CD4-positive, alpha-beta T cell treated with Interferon alpha-2 for 1 hour (primary cell): ENCODE measurements at places on chromosomes 4 and X.

DNA sequence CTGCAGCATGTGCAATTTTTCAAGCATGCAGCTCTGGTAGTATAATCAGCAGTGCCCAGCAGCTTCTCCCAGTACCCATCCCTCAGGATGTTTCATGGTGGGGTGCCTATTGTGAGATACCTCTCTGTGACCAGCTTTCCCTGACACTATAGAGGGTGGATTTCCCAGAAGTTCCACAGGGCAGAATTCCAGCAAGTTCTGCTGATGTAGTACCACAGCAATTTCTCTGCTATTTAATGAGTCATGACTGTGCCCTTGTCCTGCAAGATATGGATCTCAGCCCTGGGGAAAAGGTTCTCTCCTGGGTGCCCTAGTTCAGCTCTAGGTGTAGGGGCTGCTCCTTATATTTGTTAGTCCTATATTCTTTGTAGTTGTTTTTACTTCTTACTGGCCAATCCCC is 174.8 kb downstream of the ENOX2 start:
- no peak for DNase-seq

DNA sequence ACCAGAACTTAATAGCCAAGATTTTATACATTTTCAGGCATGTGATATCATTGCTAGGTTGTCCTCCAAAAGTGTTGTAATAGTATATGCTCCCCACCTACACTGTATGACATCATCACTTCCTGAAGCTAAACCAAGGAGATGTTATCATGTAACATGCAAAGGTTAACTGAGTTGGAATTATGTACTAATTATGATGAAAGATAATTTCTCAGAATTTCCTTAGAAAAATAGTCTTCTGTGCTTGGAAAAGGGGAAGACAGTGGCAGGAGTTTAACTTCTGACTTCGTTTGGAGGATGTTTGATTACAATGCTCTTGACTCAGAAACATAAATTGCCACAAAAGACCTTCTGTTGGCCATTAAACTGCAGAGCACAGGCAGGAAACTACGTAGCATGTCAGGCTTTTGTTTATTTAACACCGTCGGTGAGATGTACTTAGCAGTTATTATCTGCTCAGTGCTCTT is 83.6 kb upstream of the GUCY1A1 start:
- no peak for DNase-seq

GRCh38 chr4:51858605-51859202 is 15.8 kb downstream of the DCUN1D4 start:
- no peak for DNase-seq

DNA sequence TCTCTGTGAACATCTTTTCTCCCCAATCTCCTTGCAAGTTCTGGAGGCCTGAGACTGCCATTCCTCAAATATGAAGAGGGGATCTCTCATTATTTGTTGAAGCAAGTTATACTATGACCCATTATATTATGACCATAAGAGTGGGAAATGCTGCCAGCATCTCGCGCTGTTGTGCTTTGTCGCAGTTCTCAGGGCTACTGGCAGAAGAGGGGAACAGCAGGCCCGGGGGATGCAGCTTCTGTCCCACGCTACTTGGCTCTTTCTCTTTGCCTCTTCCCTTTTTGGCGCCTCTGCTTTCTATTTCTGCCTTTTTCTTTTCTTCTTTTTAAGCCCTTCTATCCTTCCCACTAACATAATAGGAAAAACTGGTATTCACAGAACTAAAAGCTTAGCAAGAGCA is 64.2 kb downstream of the GEMIN8 start:
- DNase-seq = no peak

DNA sequence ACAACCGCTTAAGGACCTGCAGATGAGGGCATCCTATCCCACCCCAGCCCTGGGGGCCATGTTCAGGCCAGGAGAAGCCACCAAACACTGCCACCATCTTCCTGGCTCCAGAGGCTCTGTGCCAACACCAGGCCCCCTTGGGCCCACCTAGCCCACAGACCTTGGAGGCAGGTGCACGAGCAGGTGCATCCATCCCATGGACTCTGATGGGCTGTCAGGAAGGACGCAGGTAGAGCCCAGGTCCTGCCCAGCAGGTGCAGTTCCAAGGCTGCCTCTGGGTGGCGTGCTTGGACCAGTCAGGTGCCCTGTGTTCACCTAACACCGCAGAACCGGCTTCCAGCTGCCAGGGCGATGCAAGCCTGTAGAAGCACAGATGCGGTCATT is 22.8 kb upstream of the PDE6B start:
- DNase-seq = peak; percentile 24

DNA sequence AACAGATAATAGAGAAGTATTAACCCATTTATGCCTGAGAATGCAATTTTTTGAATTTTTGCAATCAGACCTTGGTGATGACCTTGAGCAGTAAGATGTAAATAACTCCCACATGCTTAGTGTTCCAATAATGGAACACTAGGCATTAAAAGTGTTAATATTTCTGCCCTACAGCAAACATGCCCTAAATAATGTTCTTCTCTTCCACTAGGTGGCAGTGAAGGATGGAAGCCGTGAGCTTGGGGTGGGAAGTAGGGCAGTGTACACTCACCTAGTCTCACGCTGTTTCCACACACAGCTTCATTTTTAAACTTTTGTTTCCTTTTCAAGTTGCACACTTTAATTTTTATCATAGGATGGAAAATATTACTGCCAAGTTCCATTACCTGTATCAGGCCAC is 613.1 kb upstream of the HS3ST1 start:
- DNase-seq = no peak

GRCh38 chr4:10272511-10272910 is 155.9 kb upstream of the WDR1 start:
- DNase-seq = no peak

- DNase-seq = no peak
Observed at GRCh38 chr4:7371210-7371941, 63.4 kb downstream of the PSAPL1 start.

GRCh38 chr4:104722467-104722866 is 227.8 kb upstream of the CXXC4 start:
- no peak for DNase-seq

- no peak for DNase-seq
Observed at GRCh38 chr4:150886597-150886996, 128.5 kb downstream of the LRBA start.

- DNase-seq = no peak
Observed at GRCh38 chr4:104501290-104501689, 6.6 kb upstream of the CXXC4 start.

DNA sequence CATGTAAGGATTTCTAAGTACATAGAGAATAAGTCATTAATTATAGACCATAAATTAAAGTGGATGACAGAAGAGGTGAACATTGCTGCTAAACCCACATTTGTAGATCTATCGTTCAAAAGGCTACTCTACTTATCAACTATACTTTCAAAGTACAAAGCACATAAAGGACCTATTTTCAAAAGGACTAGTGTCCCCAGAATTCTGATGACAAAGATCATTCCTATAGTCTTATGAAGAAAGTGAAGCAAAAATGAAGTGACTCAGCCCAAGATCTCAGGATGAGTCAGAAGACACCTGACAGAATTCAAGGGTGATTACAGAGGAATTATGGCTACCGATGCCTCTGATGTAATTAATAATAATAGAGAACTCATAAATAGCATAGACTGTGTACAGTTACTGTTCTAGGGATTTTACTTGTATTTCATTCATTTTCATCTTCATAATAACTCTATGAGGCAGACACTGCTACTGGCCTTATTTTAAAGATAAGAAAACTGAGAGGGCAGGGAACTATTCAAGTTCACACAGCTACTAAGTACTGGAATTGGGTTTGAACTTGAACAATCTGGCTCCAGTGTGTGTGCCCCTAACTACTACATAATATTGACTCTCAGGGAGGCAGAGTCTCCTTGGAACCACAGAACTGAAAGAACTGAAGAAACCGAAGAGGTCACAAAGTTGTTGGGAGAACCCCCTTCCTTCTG is 17.1 kb downstream of the USP46 start:
- DNase-seq = no peak

DNA sequence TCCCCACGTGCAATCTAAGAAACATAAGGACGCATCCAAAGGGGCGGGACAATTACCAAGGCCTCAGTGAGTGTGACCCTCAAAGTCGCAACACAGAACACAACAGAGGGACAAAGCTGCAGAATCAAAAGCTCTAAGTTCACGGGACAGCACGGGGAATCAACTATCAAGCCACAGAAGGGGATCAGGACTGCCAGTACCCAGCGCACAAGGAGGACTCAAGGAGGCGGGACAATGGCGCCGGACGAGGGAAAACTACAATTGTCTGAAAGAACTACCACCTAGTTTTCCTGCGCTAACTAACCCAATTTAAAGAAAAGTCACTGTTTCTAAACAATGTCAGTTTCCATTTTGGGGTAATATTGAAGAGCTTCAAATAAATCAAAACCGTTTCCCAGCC is 1.3 kb downstream of the FAM53A start:
- DNase-seq = no peak

GRCh38 chr4:125389713-125390112 is 75.0 kb downstream of the FAT4 start:
- no peak for DNase-seq

DNA sequence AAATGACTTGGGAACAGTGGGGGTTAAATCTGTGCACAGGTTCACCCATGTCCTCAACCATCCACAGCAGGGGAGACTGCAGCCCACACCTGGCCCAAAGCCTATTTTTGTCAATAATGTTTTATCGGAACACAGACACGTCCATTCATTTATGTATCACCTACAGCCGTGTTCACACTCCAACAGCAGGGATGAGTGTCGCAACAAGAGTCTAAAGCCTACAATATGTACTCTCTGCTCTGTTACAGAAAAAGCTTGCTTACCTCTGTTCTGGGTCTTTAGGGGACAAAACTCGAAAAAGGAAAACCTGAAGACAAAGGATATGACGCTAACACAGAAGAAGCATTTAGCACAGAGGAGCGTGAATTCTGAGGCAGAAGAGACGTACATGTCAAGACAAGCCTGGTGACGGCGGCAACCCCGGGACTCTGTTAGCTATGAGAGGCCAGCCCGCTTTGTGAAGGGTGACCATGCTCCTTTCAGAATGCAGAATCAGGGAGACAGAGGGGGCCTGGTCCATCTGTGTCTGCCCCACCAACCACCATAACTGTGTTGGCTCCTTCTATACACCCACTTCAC is 45.5 kb downstream of the AFAP1 start:
- DNase-seq = no peak

GRCh38 chr4:123452616-123453015 is 56.0 kb downstream of the SPRY1 start:
- no peak for DNase-seq

- no peak for DNase-seq
Observed at GRCh38 chr4:17493619-17494018, 18.3 kb downstream of the QDPR start.

DNA sequence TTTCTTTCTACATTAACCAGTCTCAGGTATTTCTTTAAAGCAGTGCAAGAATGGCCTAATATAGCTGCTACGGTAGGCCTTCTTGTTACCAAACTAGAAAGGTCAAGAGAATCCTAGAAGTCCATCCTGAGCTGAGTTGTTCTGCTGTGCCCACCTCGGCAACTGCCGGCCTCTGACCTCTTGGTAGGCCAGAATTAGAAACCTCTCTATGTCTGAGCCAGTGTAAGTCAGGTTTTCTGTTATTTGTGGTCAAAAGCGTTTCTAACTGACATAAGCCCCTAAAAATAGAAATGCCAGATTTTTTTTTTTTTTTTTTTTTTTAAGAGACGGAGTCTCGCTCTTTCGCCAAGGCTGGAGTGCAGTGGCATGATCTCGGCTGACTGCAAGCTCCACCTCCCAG is 43.1 kb downstream of the SOWAHB start:
- no peak for DNase-seq

DNA sequence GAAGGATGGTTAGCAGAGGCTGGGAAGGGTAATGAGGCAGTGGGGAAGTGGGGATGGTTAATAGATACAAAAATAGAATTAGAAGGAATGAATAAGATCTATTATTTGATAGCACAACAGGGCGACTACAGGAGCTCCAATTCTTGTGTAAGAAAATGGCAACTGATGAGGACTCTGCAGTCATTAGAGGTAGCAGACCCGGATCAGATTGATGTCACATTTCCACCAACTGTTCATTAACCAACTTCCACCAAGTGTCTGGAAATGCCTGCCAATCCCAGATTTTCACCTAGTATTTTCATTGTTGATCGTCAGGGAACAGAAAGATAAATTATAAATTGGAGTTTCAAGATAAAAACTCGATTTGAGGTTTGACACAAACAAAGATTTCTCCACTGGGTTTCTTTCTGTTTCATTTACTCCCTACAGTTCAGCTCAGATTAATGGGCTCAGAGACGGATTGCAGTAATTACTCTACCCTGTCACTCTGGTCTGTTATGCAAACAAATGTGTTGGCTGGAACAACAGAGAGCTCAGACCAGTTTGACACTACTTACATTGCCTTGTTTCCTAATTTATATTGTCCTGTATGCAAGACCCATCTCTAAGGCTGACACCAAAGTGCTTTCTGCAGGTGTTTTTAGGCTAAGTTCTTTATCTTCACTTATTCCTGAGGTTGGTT is 909.2 kb upstream of the PRKX start:
- DNase-seq = no peak

- DNase-seq = no peak
Observed at GRCh38 chr4:133969202-133969848, 232.3 kb downstream of the PABPC4L start.

- no peak for DNase-seq
Observed at GRCh38 chr4:100042235-100042634, 92.2 kb upstream of the H2AZ1 start.

DNA sequence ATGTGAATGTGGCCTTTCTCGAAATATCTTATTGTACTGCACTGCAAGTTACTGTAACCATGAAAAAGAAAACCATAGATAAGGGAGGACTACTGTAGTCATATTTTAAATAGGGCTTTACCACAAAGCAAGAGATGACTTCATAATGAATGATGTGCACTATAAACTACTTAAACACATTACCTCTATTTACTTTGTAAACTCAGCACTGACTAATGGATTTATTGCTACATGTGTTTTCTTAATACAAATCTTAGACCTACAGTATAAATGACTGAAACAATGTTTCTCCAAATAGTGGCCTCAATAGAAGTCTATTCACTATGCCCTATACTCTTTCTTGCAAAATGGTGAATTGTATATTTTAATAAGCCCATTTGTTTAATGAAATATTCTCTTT is 61.1 kb downstream of the HDX start:
- DNase-seq = no peak

- no peak for DNase-seq
Observed at GRCh38 chrX:140507982-140508305, 3.1 kb upstream of the SOX3 start.

GRCh38 chr4:42646999-42647541 is 9.8 kb downstream of the ATP8A1 start:
- no peak for DNase-seq

GRCh38 chr4:18366892-18367291 is 345.3 kb upstream of the LCORL start:
- peak; percentile 31 for DNase-seq

DNA sequence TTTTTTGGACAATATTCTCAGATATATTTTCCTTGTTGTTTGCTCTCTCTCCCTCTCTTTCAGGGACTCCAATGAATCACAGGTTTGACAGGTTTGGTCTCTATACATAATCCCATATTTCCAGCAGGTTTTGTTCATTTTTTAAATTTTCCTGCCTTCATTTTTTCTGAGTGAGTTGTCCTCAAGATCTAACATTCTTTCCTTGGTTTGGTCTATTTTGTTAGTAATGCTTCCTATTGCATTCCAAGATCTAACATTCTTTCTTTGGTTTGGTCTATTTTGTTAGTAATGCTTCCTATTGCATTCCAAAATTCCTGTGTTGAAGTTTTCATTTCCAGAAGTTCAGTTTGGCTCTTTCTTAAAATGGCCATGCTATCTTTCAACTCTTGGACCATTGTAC is 45.3 kb upstream of the ZMAT1 start:
- DNase-seq = no peak
